Mammary epithelial cell (primary cell): ENCODE measurements at places on chromosomes 1 and 21. TPM values are rescaled to one million over a fixed set of nuclear protein-coding genes. Genes with fewer than 3 reads are reported as not detected.

DNA sequence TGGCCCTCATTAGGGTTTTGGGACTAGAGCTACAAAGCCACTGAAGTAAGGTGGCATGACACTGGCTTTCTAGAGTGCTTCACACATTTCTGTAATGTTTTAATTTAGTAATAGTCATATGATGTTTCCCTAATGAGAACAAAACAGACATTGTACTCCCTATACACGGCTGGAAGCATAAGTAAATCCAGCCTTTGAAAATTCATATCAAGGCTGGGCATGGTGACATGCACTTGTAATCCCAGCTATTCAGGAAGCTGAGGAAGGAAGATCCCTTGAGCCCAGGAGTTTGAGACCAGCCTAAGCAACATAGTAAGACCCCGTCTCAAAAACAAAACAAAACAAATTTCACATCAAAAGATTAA is 7.4 kb downstream of the USP48 start:
- no peak for DNase-seq

DNA sequence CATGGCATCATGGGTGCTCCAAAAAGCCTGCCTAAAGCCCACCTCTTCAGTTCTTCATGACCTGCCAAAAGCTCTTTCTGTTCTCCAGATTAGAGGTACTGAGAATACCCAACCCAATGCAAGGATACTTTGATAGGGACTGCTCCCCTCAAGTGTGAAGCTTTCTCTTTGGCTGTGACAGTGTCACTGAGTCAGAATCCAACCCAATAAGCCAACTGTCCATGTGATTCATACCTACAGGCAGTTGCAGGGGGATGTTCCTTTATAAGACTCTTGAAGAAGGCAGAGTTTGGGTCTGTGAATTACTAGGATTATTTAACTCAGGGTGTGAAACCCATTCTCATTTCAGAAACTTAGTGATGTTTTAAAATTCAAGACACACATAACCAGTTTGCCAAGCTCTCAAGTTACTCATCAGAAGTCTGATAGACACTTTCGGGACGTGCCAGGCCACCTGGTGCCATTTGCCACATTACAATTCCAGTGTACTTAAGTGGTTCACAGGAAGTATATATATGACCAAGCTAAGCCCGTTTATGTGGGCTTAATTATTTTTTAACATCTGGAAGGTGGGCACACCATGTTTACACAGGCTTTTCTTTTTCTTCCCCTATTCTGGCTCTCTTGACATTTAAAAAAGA is 265.8 kb downstream of the NFIA start:
- DNase-seq: no peak

DNA sequence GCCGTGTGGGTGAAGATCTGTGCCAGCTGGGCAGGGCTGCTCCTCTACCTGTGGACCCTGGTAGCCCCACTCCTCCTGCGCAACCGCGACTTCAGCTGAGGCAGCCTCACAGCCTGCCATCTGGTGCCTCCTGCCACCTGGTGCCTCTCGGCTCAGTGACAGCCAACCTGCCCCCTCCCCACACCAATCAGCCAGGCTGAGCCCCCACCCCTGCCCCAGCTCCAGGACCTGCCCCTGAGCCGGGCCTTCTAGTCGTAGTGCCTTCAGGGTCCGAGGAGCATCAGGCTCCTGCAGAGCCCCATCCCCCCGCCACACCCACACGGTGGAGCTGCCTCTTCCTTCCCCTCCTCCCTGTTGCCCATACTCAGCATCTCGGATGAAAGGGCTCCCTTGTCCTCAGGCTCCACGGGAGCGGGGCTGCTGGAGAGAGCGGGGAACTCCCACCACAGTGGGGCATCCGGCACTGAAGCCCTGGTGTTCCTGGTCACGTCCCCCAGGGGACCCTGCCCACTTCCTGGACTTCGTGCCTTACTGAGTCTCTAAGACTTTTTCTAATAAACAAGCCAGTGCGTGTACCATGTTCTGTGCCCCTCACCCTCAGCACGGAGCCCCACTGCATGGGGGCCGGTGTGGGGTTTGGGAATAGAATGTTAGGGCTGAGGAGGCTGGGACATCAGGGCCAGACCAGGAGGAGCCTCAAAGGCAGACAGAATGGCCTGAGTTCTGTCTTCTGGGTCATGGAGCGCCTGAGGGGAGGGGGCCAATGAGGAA is 21.3 kb downstream of the SERINC2 start:
- no peak for DNase-seq

DNA sequence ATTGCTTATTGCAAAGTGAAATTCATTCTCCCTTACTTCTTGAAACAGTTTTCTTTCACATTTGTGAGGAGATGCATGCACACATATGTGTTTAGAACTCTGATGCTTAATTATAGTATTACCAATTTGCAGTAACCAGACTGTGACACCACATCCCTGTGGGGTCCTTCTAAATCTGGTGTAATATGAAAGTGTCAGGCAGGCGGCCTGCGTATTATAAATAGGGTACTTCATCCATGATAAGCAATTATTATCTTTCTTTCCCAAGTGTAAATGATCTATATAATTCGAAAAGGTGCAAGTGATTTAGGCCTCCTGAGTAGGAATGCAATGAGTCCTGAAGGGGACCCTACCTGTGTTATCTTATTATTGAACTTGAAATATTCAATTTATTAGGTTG is 876 bp downstream of the EFCAB7 start:
- no peak for DNase-seq

GRCh38 chr1:228366866-228367741 is 39.5 kb downstream of the TRIM11 start:
- DNase-seq: no peak

GRCh38 chr1:52472384-52472783 is 68.0 kb downstream of the PRPF38A start:
- no peak for DNase-seq

DNAJC11 gene
- total RNA-seq: 65.1 and 69.3 TPM in 2 replicates

CD84 gene
- not detected for total RNA-seq

PAQR6 gene
- 7.6 and 11.0 TPM in 2 replicates for total RNA-seq
